Activated CD4-positive, alpha-beta T cell treated with anti-CD3 and anti-CD28 coated beads for 36 hours (primary cell): ENCODE measurements at places on chromosomes 12 and 14.

GRCh38 chr12:98325003-98325402, 190.4 kb upstream of the TMPO start:
- no peak for DNase-seq

DNA sequence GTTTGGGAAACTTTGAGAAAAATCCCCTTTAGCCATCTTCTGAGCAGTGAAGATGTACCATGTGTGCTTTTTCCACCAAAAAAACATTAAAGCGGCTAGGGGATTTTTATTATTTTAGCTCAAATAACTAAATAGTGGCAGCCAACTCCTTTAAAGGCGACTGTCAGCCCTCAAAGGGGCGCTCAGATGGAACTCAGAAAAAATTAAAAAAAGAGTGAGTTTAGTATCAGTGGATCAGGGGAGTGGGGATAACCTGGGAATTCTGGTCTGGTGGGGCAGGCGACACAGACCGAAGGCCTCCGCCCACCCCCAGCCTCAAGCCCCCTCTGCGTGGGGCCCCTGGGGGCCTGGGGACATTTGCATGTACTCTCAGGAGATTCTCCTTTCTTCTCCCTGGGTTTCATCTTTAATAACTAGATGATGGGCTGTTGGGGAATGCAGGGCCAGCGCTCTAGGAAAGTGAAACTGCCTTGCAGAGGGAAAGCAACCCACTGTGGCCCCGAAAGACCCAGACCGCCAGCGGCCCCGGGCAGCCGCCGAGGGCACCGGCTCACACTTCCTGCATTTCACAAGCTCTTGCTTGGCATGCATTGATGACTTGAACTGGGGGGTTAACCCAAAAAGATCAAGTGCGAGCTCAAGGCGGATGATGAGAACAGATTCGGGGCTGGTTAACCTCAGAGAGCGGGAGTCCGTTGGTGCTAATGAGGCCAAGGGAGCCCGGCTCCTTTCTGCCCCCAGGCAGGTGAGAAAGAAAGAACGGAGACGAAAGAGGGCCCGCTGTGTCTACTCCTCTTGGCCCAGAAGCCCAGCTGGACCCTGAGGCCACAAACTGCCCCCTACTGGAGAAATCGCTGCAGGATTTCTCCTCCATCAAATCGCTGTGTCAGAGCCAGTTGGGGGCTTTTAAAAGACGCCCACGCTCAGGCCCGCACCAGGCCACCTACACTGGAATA, 7.3 kb upstream of the BATF start:
- peak; percentile 65 for DNase-seq

DNA sequence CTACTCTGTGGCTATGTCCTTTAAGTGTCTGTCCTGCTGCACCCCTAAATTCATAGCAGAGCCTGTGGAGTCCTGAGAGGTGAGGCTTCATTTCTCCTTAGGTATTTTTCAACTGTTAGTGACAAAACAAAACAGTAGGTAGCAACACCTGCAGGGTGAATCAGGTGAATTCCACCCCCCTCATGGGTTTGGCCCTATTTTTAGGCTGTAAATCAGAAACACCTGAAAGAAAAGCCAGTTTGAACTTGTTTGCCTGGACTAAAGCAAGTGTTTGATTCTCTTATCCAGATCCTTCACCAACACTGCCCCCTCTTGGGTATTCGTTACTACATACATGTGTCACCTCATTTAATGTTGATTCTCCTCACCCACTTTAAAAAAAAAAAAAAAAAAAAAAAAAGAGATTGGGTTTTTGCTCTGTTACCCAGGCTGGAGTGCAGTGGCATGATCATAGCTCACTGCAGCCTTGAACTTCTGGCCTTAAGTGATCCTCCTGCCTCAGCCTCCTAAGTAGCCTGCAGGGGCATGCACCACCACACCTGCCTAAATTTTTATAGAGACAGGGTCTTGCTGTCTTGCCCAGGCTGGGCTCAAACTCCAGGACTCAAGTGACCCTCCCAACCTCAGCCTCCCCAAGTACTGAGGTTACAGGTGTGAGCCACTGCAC, 10.3 kb downstream of the TBPL2 start:
- peak; percentile 54 for DNase-seq

- no peak for DNase-seq
Measured at GRCh38 chr14:68741839-68742470, 50.9 kb downstream of the ZFP36L1 start.

DNA sequence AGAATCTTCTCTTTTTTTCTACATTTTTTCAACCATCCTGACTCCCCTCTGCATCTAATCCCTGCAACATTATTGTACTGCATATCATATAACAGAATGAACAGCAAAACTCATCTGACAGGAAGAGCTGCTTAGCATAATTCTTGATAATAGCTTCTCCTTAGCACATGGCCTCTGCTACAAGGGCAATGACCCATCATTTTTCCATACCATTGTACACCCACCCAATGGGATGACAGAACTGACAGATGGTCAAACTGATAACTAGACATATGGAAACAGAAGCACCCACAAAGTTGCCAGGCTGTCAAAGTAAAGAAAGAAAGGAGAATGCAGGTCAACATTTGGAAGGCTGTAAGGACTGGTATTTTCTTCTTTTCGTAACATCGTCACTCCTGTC, 390.4 kb upstream of the USP15 start:
- DNase-seq, result no peak

DNA sequence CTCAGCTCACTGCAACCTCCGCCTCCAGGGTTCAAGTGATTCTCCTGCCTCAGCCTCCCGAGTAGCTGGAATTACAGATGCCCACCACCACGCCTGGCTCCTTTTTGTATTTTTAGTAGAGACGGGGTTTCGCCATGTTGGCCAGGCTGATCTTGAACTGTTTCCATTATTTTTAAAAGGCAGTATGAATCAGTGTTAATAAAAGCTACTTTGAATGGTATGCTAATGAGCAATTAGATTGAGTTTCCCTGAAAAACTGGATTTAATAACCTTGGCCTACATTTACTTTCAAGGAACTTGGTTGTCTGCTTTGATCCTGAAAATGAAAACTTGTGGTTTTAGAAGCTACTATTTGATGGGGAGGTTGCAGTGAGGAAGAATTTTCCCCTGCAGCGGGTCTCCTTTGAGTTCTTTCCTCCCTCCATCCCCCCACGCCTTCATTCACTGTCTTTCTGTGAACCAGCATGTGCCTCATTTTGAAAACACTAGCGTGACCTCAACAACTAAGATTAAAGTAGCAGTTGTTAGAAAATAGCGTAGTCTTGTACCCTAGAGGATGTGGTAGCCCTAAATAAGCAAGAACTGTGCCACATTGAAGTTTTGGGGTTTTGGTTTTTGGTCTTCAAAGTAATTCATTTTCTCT, 17.8 kb upstream of the RPS6KA5 start:
- DNase-seq, result peak; percentile 73

DNA sequence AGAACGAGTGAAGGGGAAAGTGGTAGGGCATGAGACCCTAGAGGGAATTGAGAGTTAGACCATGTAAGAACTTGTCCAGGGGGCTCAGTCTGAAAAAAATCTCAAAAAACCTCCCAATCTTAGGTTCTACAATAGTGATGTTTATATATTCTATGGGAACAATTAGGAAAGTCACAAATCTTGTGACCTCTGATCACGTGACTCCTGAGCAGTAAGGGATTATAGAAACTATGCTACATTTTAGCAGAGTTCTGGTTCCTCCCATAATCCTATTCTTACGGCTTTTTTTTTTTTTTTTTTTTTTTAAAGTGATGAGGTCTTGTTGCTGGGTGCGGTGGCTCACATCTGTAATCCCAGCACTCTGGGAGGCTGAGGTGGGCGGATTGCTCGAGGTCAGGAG, 5.8 kb downstream of the ADCK1 start:
- no peak for DNase-seq

DNA sequence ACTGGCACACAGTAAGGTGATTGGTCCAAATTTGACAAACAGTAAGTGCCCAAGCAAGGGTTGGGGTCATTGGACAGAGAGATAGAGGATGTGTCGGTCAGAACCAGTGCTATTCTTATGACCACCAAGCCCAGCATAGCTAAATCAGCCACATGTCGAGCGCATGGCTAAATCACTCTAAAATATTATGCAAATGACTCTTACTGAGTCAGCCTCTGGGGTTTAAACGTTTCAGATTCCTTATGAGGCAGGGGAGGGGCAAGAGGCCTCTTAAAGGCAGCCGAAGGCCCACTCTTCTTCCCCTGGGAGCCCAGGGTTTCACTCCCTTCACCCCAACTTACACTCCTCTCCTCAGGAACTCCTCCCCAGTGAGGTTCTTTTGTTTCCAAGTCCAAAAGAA, 603 bp upstream of the ENDOU start:
- DNase-seq, result peak; percentile 28

DNA sequence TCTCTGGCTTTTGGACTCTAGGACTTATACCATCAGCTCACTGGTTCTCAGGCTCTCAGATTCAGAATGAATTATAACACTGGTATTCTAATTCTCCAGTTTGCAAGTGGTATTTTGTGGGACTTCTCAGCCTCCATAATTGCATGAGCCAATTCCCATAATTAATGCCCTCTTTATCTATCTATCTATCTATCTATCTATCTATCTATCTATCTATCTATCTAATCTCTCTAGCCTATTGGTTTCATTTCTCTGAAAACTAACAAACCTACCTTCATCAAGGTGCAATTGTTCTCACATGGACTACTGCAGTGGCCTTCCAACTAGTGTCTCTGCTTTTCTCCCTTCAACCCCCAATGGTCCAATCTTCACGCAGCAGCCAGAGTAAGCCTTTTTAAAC, 507.4 kb downstream of the ETNK1 start:
- no peak for DNase-seq

DNA sequence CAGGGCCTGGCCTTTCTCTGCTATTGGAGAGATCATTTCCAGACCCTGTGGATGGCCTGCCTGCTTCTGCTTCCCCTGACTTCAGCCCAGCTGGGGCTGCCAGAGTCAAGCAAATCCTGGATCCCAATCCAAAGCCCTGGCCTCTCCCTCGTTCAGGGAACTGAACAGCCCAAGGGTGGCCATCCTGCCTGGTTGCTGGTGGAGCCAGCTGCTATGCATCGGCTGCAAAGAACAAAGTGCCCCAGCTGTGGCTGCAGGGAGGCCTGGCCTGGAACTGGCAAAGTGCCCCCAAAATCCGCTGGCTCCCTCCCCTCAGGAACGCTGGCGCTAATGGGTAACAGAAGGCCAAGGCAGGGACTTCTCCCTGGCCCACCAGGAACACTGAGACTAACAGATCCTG, 56.4 kb downstream of the LRRC74A start:
- no peak for DNase-seq

GRCh38 chr12:109487181-109488050, 10.0 kb downstream of the UBE3B start:
- no peak for DNase-seq
